Heart right ventricle (tissue), 16 donors: ENCODE measurements at places on chromosomes 3 and 15. TPM values are rescaled to one million over a fixed set of nuclear protein-coding genes. Genes with fewer than 3 reads are reported as not detected.
A peak's percentile ranks its signal among the peaks of the same experiment; 100 is the strongest.

DNA sequence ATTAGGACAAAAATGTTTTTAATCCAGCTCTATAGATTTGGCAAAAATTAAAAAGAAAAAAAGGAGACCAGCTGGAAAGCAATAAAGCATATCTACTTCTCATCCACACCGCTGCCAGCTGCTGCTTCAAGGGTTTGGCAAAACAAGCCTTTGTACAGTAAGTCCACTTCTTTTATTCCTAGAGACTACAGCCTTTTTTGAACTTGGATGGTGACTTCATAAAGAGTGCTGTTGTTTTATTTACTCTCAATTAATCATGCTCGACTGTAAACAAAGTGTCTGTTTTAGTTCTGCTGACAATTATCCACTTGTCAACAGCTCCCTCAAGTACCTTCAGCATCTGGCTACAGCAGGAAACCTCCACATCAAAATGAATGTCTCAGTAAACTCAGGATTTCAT lies 12.3 kb upstream of the FOXB1 start:
- DNase-seq = no peak

GRCh38 chr3:134743006-134743405 lies 52.1 kb upstream of the EPHB1 start:
- DNase-seq = no peak

DNA sequence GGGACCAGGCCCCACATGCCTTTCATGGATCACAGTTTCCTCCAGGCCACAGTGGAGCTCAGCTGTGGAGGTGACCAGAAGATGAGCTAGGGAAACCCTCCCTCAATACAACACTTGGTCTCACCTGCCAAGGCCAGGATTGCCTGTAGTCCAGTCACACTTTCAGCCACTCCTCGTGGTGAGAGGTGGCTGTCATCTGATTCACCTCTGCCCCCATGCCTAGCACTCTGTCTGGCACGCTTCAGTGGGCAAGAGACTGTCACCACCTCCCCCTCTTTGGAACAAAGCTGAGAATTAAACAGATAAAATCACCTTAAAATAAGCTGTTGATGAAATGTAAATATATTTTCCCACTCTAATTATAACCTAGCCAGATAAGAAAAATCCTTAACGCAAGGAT lies 4.0 kb upstream of the IL17RD start:
- no peak for DNase-seq

DNA sequence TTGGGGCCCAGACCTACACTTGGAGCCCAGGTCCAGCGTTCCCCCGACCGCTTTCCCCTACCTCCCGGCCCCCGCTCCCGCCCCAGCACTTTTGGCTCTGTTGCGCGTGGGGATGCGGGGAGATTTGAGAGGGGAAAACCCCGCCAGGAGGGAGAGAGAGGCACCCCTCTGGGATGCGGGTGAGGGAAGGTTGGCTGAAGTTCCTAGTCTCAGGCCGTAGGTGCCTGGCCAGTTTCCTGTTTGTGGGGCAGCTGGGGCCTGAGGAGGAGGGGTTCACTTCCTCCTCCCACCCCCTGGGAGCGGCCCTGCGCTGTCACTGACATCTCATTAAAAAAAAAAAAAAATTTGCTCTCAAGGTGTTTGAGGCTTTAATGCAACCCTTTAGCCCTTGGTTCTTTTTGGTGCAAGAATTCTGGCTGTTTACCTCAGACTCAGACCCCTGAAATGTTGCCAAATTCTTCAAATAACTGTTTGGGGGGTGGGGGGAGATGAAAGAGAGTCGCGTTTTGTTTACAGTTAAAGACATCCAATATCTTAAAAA lies 2.6 kb downstream of the FAM43A start:
- DNase-seq = peak; percentile 44

GOLGA8J gene
- not detected for total RNA-seq

DNA sequence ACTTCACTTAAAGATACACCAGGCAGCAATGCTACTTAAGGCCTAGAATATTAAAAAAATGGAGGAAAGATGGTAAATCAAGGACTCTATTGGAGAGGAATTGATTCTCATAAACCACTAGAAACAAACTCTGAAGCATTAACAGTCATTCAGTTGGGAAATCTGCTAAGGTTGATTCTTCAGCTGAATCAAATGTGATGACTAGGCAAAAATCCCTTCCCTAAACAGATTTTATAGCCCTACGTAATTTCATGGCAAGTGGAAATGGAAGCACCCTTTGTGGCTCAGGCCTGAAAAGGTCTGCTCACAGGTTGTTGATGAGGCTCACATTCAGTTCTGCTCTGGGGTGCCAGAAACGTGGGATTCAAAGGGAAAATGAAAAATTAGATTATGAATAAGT lies 38.8 kb upstream of the ARL14 start:
- DNase-seq = no peak

GRCh38 chr3:107794664-107795443 lies 272.1 kb downstream of the BBX start:
- DNase-seq = no peak

- DNase-seq = peak; percentile 47
These were observed 66.9 kb downstream of the RNF13 start for GRCh38 chr3:149879872-149880271.

DNA sequence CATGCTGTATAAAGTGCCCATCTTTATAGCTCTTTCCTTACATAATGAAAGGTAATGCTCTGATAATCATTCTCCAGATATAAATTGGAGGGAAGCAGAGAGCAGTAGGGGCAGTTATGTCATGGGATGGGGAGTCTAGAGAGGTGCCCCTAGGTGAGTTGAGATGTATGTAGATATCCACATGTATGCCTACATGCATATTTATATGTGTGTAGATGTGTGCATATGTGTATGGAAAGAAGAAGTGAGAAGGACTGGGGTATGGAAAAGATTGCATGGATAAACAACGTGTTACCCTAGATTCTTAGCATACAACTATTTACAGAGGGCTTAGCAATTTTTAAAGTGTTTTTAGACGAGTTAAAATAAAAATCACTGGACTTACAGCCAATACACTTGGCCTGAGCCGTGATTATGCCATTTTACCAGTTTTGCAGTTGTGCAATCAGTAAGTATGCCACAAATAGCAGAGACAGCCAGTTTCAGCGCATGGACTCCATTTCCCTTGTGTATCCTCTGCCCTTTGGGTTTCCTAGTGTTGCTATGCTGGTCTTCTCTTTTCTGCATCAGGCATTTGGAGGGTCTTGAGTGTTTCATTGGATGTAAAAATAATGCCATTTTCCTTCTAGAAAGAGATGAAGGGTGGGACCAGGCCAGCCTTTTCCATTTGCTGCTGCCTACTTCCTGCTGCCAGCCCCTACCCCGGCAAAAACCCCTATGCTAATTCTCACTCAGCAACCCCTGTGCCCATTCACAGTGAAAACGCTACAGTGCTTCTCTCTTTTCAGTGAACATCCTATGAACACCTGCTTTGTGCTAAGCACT lies 199.4 kb upstream of the NR2E3 start:
- no peak for DNase-seq

DNA sequence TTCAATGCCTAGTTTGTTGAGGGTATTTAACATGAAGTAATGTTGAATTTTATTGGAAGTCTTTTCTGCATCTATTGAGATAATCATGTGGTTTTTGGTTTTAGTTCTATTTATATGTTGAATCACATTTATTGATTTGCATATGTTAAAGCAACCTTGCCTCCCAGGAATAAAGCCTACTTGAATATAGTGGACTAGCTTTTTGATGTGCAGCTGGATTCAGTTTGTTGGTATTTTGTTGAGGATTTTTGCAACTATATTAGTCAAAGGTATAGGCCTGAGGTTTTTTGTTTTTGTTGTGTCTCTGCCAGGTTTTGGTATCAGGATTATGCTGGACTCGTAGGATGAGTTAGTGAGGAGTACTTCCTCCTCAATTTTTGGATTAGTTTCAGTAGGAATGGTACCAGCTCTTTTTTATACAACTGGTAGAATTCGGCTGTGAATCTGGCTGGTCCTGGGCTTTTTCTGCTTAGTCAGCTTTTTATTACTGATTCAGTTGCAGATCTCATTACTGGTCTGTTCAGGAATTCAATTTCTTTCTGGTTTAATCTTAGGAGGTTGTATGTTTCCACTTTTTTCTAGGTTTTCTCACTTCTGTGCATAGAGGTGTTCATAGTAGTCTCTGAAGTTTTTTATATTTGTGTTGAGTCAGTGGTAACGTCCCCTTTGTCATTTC lies 209.8 kb upstream of the RBMS3 start:
- no peak for DNase-seq

DNA sequence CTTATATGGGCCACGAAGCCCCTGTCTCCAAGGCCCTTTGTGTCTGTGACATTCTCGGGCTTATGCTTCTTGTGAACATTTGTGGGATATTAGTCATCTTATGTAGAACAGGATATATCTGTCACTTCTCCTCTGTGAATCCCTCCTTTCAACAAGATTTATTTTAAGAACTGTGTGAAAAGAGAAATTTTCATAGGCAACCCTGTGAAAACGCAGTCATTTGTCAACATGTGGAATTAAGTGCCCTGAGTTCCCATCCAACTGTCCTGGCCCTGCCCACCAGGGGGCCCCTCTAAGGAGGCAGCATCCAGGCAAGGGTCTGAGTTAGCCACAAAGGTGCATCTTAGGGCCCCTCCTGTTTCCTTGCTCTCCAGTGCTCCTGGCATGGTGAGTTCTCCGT lies 76.8 kb upstream of the CHRNA7 start:
- DNase-seq = no peak

DNA sequence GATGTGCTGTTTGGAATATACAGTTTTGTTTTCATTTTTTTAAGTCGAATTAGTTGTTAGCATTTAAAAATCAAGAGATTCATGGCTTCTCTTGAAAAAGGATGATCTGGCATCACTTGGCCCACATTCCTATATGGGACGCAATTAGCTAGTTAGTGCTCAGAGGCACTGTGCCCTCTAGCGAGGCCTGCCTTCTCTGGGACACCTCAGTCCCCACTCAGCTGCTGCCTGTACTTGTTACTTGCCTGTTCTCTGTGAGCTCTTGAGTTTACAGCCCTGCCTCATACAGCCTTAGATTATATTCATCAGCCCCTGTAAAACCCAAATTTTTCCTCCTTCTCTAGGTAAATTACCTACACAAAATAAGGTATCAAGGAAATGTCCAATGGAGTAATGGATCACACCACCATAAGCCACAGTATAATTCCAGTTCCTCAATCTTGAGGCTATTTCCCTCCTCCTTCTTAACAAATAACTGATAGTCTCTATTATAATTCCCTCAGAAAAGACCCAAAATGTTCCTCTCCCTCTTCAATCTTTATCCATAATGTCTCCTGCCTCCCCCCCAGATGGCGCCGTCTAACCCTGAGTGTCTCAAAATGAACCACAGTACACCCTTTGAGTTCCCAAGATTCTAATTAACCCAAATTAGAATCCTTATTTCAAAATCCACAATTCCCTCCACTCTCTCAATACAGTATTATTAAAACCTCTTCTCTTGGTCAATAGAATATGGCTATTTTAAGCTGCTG lies 2.7 kb downstream of the ZMAT3 start:
- no peak for DNase-seq

DNA sequence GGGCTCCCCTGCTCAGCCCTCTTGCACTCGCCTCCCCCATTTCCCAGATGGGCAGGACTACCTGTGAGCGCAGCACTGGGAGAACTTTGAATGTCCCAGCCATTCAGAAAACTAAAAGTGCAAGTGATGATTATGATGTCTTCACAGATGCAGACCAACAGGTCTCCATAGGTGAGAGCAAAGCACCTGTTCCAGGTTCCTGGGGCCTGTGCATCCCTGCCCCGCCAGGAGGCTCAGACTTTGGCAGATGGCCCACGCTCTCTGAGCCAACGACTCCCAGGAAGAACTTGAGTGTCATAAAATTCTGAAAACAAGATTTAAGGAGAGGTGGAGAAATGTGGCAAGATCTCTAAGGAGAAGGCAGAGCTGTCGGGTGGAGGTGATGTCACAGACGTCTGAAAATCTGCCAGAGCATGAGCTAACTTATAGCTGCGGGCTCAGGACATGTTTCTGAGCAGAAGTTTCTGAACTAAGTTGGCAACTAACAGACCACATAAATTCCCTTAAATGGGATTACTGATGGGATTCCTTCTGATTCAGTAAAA lies 110.8 kb upstream of the IGF1R start:
- no peak for DNase-seq

DNA sequence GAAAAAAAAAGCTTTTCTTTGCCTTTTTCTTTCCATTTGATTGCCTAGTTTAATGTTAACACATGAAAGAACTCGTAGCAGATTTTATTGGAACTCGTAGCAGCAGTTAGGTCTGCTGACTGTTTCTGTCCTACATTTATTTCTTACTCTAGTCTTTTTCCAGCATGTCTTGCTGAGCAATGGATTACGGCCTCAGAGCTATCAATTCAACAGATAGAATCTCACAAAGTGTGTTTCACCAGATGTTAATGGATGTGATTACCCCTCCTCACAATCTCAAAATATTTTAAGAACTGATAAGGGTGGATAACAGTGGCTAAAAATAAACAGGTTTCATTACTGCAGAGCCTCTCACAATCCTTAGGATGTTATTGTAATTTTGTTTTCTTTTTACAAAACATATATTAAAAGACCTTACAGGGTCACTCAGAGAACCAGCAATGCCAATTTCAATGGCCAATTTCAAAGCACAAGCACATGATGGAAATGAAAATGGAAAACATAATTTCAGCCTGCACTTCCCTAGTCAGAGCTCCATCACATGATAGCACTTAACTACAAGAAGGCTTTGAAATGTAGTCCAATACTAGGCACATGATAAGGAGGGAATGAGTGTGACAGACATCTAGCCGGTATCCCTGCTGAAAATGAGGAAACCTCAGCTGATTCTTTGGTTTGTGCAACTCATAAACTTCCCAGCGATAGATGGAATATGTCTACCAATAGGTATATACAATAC lies 838.1 kb upstream of the SEMA6D start:
- DNase-seq = no peak

- no peak for DNase-seq
These were observed 48.7 kb downstream of the BSN start for GRCh38 chr3:49602877-49603411.

DNA sequence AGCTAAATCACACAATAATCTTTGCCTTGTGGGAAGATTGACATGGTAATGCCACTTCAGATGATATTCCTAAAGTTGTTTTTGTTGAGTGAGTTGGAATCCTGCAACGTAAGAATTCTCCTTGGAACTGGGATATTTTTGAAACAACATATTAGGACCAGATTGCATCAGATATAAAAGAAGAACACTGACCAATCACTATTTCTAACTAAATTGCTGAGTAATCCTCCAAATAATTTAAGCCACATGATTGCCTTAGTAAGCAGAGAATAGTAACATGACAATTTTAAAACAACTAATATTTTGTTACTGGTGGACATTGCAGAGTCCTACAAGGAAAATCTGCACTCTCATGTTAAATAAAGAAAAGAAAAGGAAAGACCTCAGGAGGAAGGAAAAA lies 353.9 kb upstream of the LMCD1 start:
- DNase-seq = no peak

- no peak for DNase-seq
These were observed 14.6 kb downstream of the USP3 start for GRCh38 chr15:63519041-63519440.

GRCh38 chr3:51503007-51503406 lies 3.2 kb upstream of the DCAF1 start:
- DNase-seq = no peak

- DNase-seq = peak; percentile 71
These were observed 26.4 kb upstream of the PDE8A start for GRCh38 chr15:84955089-84955848.

- no peak for DNase-seq
These were observed 41.4 kb upstream of the GABRG3 start for GRCh38 chr15:26929588-26929987.
